ENCODE measurements at places on chromosomes 2 and 18.

DNA sequence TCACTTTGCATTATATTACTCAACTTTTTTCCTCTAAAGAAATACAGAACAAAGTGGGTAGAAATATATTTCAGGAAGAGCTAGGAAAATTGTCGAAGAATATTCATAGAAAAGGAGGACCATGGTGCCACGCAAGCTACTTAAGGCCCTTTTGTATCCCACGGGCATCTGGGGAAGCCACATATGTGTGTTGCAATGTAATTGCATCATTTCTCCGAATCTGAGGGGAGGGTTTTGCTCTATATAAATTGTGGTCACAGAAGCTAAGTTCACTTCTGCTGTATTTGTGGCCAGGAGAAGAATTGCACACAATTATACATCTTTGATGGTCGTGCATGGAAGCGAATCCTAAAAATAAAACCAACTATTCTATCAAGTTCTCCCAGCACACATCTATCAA, 360.3 kb downstream of the IRS1 start:
- no peak for DNase-seq

- DNase-seq = no peak
Measured at GRCh38 chr2:45909677-45910191, 258.3 kb downstream of the PRKCE start.

- peak; percentile 10 for DNase-seq
Measured at GRCh38 chr18:55226044-55226443, 266.8 kb upstream of the CCDC68 start.

- DNase-seq = no peak
Measured at GRCh38 chr2:12457831-12458230, 258.9 kb upstream of the TRIB2 start.
